Uterine smooth muscle cell (primary cell): ENCODE measurements at places on chromosomes 13 and 19. TPM values are rescaled to one million over a fixed set of nuclear protein-coding genes. Genes with fewer than 3 reads are reported as not detected.

The S1PR4 gene
- under 0.01 TPM in 1 of 2 replicates, not detected in the other for total RNA-seq

The ZNF560 gene
- 0.11 and 0.75 TPM in 2 replicates for total RNA-seq

The TYROBP gene
- total RNA-seq = not detected in 2 replicates

The SHC2 gene
- 0.77 and 2.7 TPM in 2 replicates for total RNA-seq

The SLITRK6 gene
- 0.22 TPM in 1 of 2 replicates, not detected in the other for total RNA-seq

The GPR12 gene
- total RNA-seq = not detected in 2 replicates

The ZNF667 gene
- 1.8 and 5.5 TPM in 2 replicates for total RNA-seq

The TSSK6 gene
- total RNA-seq = 2.0 and 3.5 TPM in 2 replicates

The SLC27A1 gene
- 15.6 and 41.9 TPM in 2 replicates for total RNA-seq

The LRRC8E gene
- total RNA-seq = 9.2 and 10.7 TPM in 2 replicates
